Kidney (tissue), 22 donors: ENCODE measurements at places on chromosomes 6 and 20. TPM values are rescaled to one million over a fixed set of nuclear protein-coding genes. Genes with fewer than 3 reads are reported as not detected.

DNA sequence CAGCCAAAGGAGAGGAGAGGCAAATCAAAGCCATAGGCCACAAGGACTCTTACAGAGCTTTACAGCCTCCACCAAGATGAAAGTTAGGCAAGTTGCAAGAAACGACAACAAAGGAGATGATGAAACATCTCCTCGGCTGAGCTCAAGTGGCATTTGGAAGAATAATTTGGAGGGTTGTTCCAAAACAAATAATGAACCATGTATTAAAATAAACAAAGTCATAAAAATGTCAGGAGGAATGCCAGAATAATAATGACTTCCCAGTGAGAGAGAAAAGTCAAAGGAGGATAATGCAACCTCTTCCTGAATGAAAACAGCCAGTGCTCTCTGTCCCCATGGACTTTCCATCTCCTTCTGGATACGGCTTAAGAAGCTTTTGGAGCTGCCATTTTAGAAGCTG, 371.4 kb upstream of the ID4 start:
- DNase-seq: peak; percentile 48

- no peak for DNase-seq
These were observed 41.7 kb downstream of the PLAGL1 start for GRCh38 chr6:143966312-143966711.

- no peak for DNase-seq
These were observed 41.3 kb downstream of the PANK2 start for GRCh38 chr20:3930265-3931206.

Gene TMEM63B
- polyA plus RNA-seq: 18.2 TPM

Gene SLC16A10
- 5.9 TPM for polyA plus RNA-seq
